ENCODE measurements at places on chromosomes 2 and 18. TPM values are rescaled to one million over a fixed set of nuclear protein-coding genes. Genes with fewer than 3 reads are reported as not detected.

DNA sequence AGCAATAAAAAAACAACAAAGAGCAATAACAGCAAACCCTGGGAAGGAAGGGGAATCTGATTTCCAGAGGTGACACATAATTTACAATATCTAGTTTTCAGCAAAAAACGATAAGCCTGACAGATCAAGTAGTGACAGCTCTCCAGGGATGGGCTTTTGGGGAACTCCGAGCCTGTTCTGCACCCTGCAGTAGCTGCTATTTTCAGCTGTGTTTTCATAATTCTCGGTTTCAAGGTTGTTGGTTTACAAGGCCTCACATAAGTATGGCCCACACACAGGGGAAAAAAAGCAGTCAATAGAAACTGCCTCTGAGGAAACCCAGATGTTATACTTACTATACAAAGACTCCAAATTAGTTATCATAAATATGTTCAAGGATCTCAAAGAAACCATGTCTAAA, 67.7 kb upstream of the CTLA4 start:
- peaks cover 6% of the 10 kb centered on the region for H3K36me3 ChIP-seq
- H3K4me1 ChIP-seq: peaks cover 53% of the 10 kb centered on the region
- H3K27me3 ChIP-seq: no peaks in the 10 kb centered on the region
- no peak overlapping the region for H3K27ac ChIP-seq
- DNase-seq: no peak

DNA sequence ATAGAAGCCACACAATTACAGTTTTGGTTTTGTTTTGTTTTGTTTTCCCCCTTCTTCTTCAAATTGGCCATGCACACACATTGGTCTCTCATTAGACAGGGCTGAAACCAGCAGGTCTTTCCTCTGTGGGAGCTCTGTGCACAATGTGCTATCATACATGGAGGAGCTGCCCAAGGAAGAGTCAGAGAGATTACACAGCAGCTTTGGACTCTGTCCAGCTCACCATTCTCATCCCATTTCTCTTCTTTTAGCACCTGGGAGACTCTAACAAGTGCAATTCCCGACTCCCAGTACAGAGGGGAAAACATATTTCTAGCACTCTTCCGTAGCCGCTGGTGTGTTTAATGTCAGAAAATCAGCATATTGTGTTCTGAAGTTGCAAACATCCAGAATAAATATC, 29.4 kb downstream of the POU3F3 start:
- DNase-seq: no peak
- H3K27me3 ChIP-seq: peaks cover 6% of the 10 kb centered on the region
- no peaks in the 10 kb centered on the region for H3K4me1 ChIP-seq
- H3K27ac ChIP-seq: no peak overlapping the region
- H3K4me3 ChIP-seq: no peak overlapping the region

DNA sequence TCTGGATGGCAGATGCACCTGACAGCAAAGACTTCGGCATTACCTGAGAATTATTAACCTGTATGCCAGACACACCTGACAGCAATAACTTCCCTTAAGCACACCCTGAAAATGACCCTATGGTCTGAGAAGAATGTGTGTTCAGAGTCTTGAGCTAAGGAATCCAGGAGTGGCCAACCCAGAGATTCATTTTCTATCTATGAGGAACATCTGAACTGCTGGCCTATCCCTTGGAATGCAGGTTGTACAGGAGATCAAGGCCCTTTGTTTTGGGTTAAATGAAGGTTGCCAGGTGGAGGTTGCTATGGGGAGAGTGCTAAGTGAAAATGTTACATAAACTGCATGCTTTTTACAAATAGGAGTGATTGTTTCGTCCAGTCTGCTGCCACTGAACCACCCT, 200.9 kb upstream of the MEIS1 start:
- no peak overlapping the region for H3K4me3 ChIP-seq
- peaks cover 10% of the 10 kb centered on the region for H3K27me3 ChIP-seq

DNA sequence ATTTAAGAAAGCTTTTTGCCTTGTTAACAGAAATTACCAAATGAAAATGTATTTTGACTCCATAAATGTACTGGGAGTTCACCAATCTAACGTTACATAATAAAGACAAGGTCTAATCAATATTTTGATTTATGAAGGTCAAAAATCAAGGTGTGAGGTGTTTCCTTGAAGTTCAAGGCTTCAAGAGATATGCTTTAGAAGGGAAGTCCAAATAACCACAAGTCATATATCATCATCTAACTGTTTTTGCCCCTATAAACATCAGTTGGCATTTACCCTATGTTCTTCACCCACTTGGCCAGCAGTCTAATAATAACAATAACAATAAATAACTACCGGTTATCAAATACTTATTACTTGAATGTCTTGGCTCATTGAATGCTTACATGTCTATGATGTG, 196.1 kb upstream of the ID2 start:
- H3K27ac ChIP-seq: no peak overlapping the region
- H3K4me3 ChIP-seq: no peak overlapping the region
- peaks cover 12% of the 10 kb centered on the region for H3K27me3 ChIP-seq

GRCh38 chr2:169923977-169924376, 96.7 kb downstream of the UBR3 start:
- DNase-seq: no peak
- no peaks in the 10 kb centered on the region for H3K27me3 ChIP-seq
- no peak overlapping the region for H3K27ac ChIP-seq
- no peaks in the 10 kb centered on the region for H3K36me3 ChIP-seq
- peaks cover 8% of the 10 kb centered on the region for H3K4me1 ChIP-seq

DNA sequence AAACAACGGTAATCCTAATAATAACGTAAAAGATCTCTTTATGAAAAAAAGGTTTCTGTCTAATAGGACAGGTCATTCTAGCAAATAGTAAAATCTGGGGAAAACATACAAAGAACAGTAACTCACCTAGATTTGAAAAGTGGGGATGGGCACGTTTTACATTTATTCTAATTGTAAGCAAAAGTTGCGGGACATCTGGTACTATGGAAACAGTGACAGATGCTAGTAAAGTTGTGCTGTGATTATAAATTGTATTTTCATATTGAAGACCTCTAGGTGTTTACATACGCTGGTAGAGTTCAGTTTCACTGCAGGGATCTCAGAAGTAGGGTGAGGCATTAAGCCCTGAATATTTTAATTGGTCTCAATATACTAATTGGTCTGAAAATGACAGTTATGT, 422.5 kb downstream of the DPP10 start:
- no peaks in the 10 kb centered on the region for H3K36me3 ChIP-seq
- no peak overlapping the region for H3K27ac ChIP-seq
- H3K27me3 ChIP-seq: no peaks in the 10 kb centered on the region
- H3K4me1 ChIP-seq: no peaks in the 10 kb centered on the region
- DNase-seq: no peak

REEP1 gene
- total RNA-seq: 0.26 TPM

VAMP5 gene
- 99.1 TPM for total RNA-seq

SERPINB13 gene
- total RNA-seq: not detected
